Esophagus squamous epithelium (tissue), 5 donors: ENCODE measurements at places on chromosomes 6 and 20.
A peak's percentile ranks its signal among the peaks of the same experiment; 100 is the strongest.

DNA sequence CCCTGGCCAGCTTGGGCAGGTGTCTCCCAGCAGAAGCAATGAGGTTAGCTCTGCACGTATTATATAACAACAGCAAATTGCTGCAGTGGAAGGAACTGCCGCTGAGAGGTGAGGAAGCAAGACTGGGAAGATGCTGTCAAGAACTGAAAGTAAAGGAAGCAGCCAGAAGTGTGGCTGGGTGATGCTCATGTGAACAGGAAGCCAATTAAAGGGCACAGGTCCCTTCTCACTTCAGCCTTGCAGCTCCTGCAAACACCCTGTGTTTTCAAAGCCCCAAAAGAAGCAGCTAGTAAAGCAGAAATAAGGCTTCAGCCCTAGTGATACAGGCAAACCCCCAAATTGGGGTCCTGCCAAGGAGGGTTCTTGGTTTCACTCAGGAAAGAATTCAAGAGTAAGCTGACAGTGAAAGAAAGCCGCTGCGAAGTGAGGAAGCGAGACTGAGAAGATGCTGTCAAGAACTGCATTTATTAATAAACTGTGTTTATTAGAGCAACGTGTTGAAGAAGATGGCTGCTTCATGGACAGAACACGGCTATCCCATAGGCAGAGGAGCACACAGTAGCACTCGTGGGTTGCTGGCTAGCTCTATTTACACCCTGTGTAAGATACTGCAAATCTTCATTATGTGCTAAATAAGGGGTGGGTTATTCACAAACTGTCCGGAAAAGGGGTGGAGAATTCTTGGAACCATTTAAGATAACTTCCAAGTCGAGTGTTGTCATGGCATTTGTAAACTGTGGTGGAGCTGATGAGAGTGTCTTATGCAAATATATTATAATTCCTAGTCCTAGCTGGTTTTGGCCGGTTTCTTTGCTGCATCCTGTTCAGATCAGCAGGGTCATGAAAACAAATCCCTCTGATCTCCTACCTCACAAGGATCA is 152.2 kb downstream of the LINC00237 start:
- no peak for DNase-seq

DNA sequence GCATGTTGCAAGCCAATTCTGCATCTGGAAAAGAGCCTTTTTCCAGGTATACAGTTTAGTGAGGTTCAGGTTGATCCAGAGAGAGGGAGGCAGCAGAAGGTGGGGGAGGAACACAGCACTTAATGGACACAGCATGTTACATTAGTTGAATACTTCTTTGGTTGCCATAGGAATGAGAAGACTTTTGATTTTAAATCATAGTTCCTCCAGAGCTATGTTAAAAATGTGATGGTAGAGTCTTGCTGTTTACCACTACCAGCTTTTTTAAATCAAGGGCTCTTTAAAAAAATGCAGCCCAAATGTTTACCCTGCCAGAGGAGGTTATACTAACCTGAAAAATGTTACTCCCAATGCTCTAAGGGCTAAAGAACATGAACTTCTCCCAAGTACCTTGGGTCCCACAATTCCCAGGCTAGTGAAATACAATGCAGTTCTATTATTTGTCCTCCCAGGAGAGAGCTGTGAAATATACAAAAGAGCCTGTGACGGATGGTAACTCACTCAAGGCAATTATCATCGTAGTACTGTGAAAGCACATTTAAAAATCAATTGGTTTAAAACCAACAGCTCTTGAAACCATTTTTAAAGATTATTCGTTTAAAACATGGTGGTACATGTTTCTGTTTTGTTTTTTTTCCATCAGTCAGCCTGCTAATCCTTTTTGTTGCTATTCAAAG is 6.9 kb upstream of the PHACTR1 start:
- no peak for DNase-seq

DNA sequence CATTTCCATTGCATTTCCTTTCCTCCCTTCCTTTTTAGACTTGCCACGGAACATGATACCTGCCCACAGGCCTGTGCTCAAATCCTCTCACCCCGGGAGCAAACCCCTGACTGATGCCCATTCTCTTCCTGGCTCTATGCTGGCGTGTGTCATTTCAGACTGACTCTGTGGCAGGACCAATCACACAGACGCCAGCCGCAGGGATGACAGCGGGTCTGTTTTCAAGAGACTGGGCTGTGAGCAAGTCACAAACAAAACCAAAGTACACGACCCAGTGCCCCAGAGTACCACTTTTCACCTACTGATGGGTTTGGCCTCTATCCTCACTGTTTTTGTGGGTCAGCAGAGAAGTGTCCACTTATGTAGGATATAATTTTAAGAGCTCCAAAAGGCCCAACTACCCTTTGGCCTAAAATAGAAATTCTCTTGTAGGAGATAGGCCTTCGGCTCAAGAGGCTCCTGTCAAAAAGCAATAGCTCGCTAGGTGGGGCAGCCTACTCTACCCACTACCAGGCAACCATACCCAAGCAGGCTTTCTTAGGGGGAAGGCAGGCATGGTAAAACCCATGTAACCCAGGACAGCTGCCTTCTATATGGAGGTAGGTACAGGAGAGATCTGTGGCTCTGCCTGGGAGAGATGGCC is 215.7 kb downstream of the CDC5L start:
- no peak for DNase-seq

DNA sequence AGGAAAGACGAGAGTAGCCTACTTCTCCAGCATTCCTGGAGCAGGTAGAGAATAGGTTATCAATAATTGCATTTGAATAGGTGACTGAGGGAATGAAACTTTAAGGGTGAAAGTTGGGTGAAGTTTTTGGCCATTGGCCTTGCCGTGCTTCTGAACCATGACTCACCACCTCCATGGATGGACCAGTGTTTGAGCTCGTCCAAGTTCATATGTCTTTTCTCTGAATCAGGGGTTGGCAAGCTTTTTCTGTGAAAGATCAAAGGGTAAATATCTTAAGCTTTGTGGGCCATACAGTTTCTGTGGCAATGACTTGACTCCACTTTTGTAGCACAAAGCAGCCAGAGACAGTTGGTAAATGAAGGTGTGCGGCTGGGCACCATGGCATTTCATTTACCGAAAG is 31.8 kb downstream of the SNRNP48 start:
- DNase-seq: no peak

- DNase-seq: no peak
Observed at GRCh38 chr20:57048027-57048869, 218.2 kb downstream of the BMP7 start.

DNA sequence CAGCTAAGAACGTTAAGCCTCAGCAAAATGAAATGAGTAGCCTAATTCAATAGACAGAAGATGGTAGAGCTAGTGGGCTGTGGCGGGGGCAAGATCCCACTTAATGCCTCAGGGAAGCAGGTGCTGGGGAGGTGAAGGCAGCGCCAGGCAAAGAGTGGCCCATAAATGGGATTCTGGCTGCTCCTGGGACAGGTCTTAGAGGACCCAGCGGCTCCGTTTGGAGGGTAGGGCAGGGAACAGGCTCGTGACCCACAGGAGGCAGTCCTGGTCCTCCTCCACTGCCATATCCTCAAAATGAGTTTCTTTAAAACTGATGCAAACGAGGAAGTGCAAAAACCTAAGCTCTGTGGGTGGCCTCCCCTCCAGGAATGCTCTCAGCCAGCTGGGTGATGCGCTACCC is 32.7 kb downstream of the SAYSD1 start:
- no peak for DNase-seq

DNA sequence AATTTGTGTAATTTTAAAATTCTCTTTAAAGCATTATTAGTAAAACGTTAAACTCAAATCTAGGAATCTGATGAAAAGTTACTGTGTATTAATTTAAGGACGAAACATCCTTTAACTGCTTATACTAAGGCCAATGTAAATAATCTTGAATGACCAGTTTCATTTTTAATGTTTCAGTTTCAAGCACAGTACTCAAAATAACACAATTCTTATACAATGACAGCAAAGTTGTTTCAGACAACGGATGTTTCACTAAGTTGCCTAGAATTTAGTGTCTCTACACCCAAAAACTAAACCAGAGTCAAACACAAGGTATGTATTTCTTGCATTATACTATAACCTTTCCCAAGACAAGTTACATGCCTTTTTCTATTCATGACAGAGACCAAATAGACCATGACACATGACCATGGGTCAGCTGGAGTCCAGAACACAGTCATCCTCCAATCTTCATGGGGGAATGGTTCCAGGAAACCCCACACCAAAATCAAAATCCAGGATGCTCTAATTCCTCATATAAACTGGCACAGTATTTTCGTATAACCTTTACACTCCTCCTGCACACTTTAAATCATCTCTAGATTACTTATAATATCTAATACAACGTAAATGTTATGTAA is 7.7 kb downstream of the PHIP start:
- DNase-seq: no peak

GRCh38 chr6:69026243-69026642 is 391.2 kb downstream of the ADGRB3 start:
- DNase-seq: no peak

DNA sequence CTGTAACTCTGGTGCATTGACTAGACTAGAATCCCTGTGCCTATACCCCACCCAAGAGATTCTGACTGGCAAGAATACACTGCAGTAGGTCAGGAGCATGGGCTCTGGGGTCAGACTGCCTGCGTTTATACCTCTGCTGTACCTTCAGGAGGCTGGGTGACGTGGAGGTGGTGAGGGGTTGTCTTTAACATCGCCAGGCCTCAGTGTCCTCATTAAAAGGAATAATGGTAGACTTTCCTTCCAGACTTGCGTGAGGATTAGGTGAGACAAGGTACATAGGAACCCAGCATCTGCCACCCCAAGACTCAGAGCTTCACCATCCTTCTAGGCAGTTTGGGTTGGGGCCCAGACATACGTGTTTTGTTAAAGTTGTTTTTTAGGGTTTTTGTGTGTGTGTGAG is 44.3 kb downstream of the TM9SF4 start:
- DNase-seq: no peak

DNA sequence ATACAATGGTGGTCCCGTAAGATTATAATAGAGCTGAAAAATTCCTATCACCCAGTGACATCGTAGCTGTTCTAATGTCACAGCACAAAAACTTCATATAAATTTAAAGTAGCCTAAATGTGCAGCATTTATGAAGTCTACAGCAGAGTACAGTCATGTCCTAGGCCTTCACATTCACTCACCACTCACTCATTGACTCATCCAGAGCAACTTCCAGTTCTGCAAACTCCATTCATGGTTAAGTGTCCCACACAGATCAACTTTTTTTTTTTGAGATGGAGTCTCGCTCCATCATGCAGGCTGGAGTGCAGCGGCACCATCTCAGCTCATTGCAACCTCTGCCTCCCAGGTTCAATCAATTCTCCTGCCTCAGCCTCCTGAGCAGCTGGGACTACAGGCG is 20.9 kb upstream of the KCNG1 start:
- no peak for DNase-seq

GRCh38 chr6:139028658-139029469 is at the start of gene ABRACL:
Gene ABRACL, plus strand, starts transcription at chr6:139028745. Its CDS starts 5,416 bp downstream, at chr6:139034161.
- peak; percentile 11 for DNase-seq

DNA sequence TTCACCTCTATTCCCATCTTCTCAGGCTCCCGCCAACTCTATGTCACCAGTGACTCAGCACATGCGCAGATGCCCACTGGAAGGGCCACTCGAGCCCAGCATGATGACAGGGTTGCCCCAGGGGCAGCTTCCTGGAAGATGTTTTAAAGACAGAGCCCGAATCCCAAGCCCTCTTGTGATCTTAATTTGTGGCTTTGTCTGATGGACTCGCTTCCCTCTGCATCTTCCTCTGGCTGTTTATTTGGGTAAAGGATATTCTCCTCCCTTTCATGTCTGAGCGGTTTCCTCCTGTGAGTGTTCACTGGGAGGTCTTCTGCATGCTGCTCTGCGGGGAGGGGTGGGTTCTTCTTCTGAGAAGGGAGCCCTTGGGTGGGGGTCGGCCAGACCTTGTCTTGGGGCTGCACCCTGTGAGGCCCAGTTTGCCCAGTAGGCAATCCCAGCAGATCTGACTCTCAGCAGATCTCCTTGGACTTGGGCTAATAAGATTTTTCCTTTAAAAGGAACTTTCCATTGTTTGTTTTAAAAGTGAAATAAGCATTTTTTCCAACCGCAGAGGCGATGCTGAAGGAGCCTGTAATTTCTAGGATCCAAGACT is 401.0 kb downstream of the CDC5L start:
- DNase-seq: no peak

DNA sequence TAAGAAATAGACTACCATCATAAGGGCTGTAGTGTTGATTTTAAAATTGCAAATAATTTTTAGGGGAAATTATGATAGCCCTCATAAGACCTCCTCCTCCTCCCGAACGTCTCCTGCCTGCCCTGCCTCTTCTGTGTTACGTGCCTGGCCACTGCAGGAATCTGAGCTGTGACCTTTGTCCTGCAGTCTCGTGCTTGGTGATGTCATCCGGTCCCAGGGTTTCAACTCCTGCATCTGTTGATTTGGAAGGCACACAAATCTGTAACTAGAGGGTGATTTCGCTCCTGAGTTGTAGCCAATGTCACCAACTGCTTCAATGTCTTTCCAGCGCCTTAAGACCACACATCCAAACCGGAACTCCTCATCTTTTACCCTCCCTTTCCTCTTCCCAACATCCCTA is 163.2 kb downstream of the AIG1 start:
- DNase-seq: no peak

GRCh38 chr6:32148289-32149091 is 3.2 kb downstream of the PRRT1 start:
- no peak for DNase-seq

DNA sequence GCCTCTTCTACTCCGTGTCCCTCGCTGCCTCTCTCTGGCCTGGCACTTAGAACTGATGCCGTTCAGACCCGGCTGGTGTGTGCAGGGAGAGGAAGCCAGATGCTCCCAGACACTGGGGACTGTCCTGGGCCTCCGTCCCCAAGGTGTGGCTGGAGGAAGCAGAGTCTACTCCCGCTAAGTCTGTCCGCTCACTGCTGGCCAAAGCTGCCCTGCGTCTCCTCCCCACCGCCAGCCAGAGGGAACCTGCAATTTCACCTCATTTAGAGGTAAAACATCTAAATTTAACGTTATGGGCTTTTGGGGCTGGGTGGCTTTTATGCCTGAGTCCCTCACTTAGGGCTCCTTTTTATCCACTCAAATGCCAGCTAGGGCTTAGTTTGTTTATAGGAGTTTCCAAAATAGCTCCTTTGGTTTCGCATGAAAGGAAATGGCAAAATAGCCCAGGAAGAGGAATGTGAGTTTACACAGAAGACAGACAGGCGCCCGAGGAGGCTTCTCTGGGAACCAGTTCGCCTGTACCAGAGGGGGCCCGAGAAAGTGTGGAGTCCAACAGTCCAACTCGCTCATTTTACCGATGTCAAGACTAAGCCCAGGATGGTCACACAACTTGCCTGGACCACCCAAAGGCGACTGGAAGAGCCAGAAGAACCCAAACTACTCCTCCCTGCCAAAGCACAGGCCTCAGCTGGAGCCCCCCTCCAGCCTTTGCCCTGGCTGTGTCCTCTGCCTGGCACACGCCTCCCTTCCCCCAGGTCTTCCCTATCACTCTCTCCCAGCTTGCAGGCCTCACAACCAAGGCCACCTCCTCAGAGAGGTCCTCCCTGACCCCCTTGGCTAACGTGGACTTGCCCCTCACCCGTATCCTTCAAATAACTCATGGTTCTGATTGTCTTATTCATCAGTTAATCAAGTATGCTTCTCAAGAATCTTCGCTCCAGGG is 54.5 kb downstream of the RIPOR3 start:
- DNase-seq: no peak

GRCh38 chr6:125906158-125906998 is 50.2 kb upstream of the HINT3 start:
- no peak for DNase-seq
